ENCODE measurements at places on chromosomes 1 and 21. TPM values are rescaled to one million over a fixed set of nuclear protein-coding genes. Genes with fewer than 3 reads are reported as not detected.
A peak's percentile ranks its signal among the peaks of the same experiment; 100 is the strongest.

- no peak for DNase-seq
These were observed 806.7 kb upstream of the PRMT6 start for GRCh38 chr1:106249810-106250209.

GRCh38 chr1:7703321-7704213, 67.5 kb upstream of the VAMP3 start:
- DNase-seq = peak; percentile 25

GRCh38 chr1:33173091-33173490, 8.8 kb downstream of the TRIM62 start:
- DNase-seq = no peak

DNA sequence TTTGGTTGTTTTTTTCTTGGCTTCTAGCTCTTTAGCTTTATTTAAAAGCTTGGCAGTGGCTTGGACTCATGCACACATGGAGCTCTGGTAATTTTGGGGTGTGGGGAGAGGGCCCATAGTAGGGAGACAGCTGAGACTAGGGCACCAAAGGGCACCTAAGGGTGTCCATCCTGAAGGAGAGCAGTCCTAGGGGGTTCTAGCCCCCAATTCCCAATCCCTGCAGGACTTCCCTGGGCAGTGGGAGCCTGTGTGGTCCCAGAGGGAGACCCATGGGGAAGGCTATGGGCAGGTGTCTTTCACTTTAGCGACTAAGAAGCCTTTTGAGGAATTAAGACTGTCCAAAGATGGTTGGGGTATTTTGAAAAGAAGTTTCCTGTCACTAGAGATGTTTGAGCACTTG, 6.9 kb downstream of the CYP4B1 start:
- DNase-seq = no peak

Gene NEK2
- total RNA-seq = 3.9 TPM

DNA sequence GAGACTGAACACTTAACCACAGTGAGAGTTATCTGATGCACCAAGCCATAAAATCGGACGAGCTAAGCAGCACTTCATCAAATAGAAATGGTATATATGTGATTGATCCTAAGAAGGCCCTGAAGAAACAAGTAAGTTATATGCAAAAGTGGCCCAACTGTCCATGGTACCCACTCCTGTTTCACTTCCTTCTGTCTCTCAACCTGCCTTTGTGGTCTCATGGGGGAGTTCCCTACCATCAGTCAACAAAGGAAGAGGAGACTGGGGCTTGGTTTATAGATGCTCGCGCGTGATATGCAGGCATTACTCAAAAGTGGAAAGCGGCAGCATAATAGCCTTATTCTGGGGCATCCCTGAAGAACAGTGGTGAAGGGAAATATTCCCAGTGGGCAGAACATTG, 543.9 kb upstream of the ADGRL4 start:
- DNase-seq = no peak

Gene TFF1
- not detected for total RNA-seq

DNA sequence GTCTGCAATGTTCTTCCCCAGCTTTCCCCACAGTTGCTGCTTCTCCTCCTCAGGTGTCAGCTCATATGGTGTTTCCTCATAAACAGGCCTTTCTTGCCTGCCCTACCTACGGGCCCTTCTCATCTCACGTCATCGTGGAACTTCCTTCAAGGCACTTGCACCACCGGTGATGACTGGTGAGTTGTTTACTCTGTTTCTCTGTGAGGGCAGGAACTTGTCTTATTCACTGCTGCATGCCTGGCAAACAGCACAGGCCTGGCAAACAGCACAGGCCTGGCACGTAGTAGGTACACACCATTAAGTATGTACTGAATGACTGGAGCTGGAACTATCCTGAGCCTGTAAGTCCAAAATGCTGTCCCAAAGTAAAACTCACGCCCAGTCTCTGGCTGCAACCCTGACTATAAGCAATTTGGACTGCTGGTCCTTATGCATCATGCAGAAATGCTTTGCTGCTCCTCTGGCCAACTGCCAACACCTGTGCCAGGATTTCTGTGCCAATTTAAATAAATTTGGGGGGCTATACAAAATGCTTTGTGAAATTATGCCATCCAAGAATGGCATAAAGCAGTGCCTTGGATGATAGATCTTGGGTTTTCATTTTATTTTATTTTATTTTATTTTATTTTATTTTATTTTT, 25.7 kb downstream of the STK40 start:
- no peak for DNase-seq

GRCh38 chr1:247316590-247317197, 15.0 kb downstream of the ZNF496 start:
- no peak for DNase-seq

DNA sequence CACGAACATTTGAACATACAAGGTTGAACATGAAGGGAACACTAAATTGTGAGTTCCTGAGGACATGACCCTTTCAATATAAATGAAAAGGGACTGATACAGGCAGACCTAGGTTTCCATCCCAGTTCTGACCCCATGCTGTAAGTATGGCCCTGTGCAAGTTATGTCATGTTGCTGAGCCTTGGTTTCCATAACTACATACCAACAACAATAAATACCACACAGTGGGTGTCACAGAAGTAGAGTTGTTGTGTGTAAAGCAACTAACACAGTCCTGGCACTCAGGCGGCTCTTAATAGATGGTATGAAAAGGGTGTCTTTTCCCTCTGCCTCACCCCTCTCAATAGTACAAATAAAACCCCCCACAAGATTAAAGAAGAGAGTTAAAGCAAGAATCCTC, 140.8 kb downstream of the LMX1A start:
- no peak for DNase-seq

- no peak for DNase-seq
These were observed 122.7 kb downstream of the PPP1R12B start for GRCh38 chr1:202471246-202471645.

DNA sequence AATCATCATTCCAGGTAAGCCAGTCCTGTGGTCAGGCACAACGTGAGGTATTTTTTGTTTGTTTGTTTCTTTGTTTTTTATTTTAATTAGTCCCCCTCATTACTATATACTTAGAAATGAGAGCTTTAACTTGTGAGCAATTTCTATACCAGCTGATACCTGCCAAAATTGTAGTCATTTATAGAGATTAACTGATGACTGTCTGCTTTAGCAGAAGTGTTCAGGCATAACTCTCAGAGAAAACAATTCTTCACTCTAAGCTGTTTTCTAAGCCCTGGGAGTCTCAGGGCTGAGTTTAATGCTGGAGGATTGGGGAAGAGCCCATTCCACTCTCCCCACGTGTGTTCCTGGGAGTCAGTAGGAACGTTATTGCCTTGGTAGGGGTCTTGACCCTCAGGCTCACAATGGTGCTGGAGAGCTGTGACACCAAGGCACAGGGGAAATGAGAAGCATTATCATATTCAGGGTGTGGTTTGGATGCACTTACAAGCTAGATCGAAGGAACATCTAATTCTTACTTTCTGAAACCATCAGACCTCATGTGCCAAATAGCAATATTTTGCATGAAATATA, 168.2 kb downstream of the CLIC6 start:
- DNase-seq = no peak

Gene TGFB2
- 0.62 TPM for total RNA-seq

DNA sequence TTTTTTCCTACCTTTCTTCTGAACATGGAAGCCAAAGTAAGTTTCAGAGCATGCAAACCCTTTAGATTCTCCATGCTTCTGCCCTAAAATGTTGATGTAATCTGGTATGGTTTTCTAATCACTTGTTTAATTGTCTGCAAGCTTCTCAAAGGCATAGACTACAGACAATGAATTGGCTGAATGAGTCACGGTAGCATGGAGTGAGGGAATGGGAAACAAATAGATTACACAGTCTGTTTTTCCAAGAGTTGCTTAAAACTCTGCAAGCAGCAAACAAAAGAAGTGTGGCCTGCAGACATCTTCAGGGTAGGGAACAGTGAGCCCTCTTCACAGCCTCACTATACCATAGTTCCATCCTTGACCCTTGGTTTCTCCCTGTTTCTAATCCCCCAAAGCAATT, 326.0 kb downstream of the BARHL2 start:
- DNase-seq = no peak

Gene HSPA6
- not detected for total RNA-seq

Gene JMJD4
- 13.4 TPM for total RNA-seq

DNA sequence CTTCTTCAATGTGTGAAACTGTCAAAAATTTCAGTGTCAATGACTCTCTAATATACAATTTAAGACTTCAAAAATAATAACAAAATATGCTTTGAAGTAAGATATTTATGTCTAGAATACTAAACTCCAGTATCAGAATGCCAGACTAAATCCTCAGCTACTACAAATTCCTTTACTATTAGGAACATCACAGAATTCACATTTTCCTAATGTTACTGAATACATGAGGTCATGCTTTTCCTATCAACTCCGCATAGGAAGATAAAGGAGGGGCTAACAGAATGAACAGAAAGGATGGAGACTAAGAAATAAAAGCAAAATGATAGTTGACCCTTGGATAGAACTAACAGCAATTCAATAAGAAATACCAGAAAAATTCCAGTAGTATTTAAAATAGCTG, 292.7 kb downstream of the SDCCAG8 start:
- DNase-seq = no peak

Gene LINGO4
- 0.13 TPM for total RNA-seq

DNA sequence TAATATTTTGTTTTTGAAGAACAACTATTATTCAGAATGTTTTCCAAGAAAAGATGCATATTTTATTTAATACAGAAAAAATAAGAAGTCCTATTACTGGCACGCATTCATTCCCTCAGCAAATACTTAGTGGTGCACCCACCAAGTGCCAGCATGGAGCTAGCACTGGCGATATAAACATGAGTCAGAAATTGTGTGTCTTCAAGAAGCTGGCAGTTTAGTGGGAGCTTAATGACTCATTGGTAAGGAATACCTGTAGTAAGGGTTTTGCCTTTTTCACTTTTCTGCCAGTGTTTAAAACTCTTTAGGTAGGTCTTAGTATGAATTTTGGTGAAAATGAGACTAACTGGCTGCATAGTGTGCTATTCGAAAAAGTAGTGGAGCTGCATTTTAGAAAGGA, 6.3 kb downstream of the MAGI3 start:
- DNase-seq = no peak

DNA sequence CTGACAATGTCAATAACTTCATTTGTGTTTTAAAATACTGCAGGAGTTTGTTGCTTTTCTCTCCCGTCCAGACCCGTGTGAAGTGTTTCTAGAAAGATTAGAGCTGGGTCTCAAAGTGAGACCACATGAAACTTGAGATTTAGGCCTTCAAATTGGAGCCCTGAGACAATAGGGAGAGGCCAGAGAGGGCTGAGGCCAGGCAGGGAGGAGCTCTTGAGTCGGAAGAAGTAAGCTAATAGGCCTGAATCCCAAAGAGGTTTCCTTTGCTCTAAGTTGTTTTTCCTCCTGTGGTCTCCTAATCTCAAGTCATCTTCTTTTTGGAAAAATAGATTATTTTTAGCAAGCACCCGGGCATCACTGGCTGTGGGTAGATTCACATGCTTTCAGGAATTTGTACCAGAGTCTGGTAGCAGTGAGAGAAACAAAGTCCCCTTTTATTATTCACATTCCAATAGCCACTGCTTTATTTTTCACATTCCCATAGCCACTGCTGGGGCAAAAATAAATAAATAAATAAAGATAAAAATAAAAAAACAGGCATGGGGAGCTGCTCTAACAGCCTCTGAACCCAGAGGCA, 25.6 kb downstream of the CD244 start:
- DNase-seq = no peak

Gene S100B
- total RNA-seq = 0.54 TPM

DNA sequence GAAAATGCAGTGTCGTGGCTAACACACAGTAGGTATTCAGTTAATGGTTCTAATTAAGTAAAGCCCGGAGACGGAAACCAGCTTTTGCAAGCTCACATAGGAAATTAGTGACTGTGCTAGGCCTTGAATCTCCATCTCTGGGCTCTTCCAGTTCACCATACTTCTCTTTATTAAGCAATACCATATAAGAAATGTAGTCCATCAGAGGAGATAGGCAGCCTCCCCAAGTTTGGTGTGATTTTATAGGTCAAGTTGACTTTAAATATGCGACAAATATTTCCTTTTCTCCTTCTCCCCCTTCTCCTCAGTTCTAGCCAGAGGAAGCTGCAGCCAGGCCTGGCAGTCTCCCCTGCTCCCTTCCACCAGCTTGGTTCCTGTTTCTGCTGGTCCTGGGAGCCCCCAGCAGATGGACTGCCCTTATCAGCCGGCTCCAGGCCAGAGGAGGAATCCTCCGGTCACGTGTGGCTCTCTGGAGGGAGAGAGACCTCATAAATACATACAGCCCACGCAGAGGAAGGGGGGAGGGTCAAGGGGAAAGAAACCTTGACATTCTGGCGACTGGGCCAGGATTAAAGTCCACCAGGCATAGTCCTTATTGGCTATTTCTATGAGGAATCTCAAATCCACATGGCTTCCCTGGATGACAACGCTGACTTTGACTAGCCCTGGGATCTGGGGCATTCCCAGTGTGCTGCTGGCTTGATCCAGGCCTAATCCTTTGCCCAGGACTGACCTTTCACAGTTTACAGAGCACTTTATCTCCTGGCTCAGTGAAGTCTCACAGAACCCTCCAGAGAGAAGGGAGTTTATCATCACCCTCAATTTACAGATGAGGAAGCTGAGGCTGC, 115.1 kb upstream of the JUN start:
- peak; percentile 85 for DNase-seq

Gene ACTN2
- 0.21 TPM for total RNA-seq

Gene CAP1
- total RNA-seq = 378 TPM

DNA sequence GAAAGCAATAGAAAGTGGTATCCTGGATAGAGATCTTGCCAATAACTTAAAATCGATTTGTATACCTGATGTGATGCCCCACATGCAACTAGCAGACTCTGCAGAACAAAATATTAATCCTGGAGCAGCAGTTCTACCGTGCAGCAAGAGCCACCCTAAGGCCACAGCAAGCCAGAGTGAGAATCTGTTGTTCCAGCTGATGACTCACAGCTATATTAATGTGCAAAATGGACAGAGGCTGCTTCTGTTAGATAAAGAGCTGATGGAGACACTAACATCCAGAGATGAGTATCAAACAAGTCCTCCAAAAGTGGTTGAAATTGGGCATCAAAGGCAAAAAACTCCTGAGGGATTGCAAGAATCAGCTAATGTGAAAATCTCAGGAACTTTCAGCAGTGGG, 127.8 kb downstream of the MACF1 start:
- no peak for DNase-seq

GRCh38 chr1:2983319-2983705, 38.0 kb upstream of the ACTRT2 start:
- DNase-seq = no peak

Gene TNFAIP8L2
- total RNA-seq = 1.6 TPM

- no peak for DNase-seq
These were observed 1.3 kb downstream of the C8B start for GRCh38 chr1:56964349-56965017.

DNA sequence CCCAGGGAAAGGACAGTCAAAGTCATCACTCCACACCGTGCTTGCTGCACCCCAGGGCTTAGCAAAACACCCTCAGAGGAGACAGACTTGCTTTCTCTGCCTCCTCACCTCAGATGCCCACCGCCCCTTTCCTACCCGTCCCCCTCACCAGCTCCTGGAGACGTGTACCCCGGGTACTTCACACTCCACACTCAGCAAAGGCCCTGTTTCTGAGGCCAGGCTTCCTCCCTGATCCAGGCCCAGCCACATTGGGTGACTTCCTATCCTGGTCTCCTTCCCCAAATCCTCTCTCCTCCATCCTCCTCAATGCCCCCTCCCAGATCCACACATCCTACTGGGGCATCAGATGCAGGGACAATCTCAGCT, 116.7 kb downstream of the DMRTB1 start:
- no peak for DNase-seq
